A549 treated with CpdA at 1 μM for 4 hours (cell line): ENCODE measurements at places on chromosomes 3 and 15. TPM values are rescaled to one million over a fixed set of nuclear protein-coding genes. Genes with fewer than 3 reads are reported as not detected.

INKA1 gene
- total RNA-seq: 1.6 to 2.1 TPM (median 2.0 TPM) in 5 replicates

XCR1 gene
- not detected in 5 replicates for total RNA-seq

SLC28A2 gene
- total RNA-seq: not detected in 5 replicates

GCHFR gene
- 5.6 to 8.3 TPM (median 6.7 TPM) in 5 replicates for total RNA-seq

DLL4 gene
- 0.62 to 0.68 TPM (median 0.65 TPM) in 5 replicates for total RNA-seq

MESP2 gene
- total RNA-seq: 0.41 to 0.73 TPM (median 0.51 TPM) in 4 of 5 replicates, not detected in the other

ARNT2 gene
- total RNA-seq: 14.4 to 17.8 TPM (median 16.9 TPM) in 5 replicates

POPDC2 gene
- total RNA-seq: 0.18 to 0.37 TPM (median 0.22 TPM) in 4 of 5 replicates, not detected in the other

NPAP1 gene
- not detected in 5 replicates for total RNA-seq

PATL2 gene
- total RNA-seq: 0.08 to 0.34 TPM (median 0.13 TPM) in 3 of 5 replicates, not detected in the others

NEIL1 gene
- total RNA-seq: 1.9 to 3.5 TPM (median 2.2 TPM) in 5 replicates

BUB1B gene
- 28.2 to 33.9 TPM (median 30.0 TPM) in 5 replicates for total RNA-seq

MYO5C gene
- total RNA-seq: 4.4 to 6.3 TPM (median 5.2 TPM) in 5 replicates

TERC gene
- total RNA-seq: 0.16 TPM in 1 of 5 replicates, not detected in the others

CDC25A gene
- 9.1 to 11.3 TPM (median 9.8 TPM) in 5 replicates for total RNA-seq

EPHB1 gene
- total RNA-seq: 0.05 to 0.37 TPM (median 0.16 TPM) in 4 of 5 replicates, not detected in the other

OXTR gene
- 9.0 to 10.9 TPM (median 9.4 TPM) in 5 replicates for total RNA-seq

SHQ1 gene
- total RNA-seq: 18.7 to 19.7 TPM (median 19.0 TPM) in 5 replicates

C3orf49 gene
- total RNA-seq: not detected in 5 replicates

CHRM5 gene
- 0.01 to 0.02 TPM in 2 of 5 replicates, not detected in the others for total RNA-seq
